ENCODE measurements at places on chromosomes 11 and 22.

- no peak for DNase-seq
These were observed 1057.2 kb downstream of the NTM start for GRCh38 chr11:132427611-132428010.

- DNase-seq = peak; percentile 78
These were observed at the start of gene PSMD13 for GRCh38 chr11:236774-237767. PSMD13 (plus strand) TSS chr11:236976; CDS start chr11:237050, 74 bp downstream.

- DNase-seq = no peak
These were observed 290.8 kb upstream of the ARHGAP42 start for GRCh38 chr11:100396266-100396665.

GRCh38 chr22:46192210-46192993 lies 42.1 kb downstream of the PPARA start:
- peak; percentile 52 for DNase-seq

DNA sequence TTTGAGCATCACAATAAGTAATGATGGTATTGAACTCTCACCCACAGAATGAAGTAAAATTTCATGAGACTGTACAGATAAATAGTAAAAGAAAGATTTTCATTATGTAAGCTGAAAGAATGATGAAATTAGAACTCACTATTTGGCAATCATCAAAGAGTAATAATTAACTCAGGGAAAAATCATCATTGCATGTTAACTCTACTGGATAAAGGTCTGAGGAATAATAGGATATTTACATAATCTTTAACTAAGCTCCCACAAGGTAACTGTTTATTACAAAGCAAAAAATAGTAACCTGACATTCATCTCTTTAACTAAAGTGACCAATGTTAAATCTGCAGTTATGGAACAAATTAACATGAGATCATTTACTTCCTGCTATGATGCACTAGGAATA lies 739.9 kb downstream of the FAM181B start:
- DNase-seq = no peak

DNA sequence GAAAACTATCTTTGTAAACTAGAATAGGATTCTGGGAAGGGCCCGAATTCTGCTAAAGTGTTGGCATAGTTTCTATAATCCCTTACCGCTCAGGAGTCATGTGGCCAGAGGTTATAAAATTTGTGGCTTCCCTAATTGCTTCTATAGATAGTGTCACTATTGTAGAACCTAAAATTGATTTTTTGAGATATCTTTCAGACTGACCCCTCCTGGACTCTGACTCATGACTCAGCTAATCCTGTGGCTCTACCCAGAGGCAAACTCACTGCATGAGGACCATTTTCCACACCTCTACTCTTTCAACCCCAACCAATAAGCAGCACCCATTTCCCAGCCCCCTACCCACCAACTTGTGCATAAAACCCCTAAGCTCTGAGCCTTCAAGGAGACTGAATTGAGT lies 61.8 kb upstream of the PRSS23 start:
- DNase-seq = no peak

DNA sequence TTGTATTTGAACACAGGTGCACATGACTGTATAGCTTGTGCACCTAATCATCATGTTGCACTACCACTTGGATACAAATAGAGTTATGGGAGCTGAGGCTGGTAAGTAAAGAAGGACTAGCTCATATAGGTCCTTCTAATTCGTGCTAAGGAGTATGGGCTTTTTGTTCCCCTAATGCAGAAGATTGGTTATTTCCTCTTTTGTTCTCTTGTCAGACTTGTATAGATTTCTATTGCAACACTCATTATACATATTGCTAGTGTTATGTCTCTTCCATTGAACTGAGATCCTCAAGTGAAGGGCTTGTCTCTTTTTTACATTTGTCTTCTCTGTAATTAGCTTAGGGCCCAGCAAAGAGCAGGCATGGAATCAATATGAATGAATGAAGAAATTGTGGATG lies 54.1 kb upstream of the ARHGAP20 start:
- DNase-seq = no peak

All from NCI-H1436 (cell line).